ENCODE measurements at places on chromosomes 2 and 18.

- no peak for DNase-seq
Measured at GRCh38 chr2:232581725-232582124, 31.2 kb downstream of the EIF4E2 start.

DNA sequence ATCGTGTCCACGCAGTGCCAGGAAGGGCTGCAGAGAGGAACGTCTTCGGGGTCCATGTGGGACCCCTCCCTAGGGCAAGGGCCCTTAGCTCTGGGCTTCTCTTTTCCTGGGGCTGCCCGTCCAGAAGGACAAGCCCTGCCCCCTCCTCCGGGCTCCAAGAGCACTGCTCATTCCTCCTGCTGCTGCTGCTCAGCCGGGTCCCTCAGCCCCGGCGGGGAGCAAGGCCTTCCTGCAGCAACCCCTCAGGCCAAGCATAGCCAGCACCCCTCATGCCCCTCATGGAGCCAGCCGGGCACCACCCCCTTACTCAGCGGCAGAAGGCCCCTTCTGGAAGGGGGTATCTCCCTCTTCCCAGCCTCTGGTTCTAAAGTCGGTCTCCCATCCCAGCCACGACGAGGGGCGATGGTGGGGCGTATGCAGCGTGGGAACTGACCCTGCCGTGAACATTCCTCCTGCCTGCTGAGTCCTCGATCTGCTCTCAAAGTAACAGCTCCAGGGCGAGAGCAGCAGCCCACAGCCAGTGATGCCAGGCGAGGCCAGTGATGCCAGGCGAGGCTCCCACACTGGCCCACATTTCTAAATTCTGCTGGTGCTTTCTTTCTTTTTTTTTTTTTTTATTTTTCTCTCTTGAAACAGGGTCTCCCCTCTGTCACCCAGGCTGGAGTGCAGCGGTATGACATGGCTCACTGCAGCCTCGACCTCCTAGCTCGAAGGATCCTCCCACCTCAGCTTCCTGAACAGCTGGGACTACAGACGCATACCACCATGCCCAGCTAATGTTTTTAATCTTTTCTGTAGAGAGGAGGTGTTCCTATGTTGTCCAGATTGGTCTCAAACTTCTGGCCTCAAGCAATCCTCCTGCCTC lies 99.7 kb downstream of the HDAC4 start:
- DNase-seq = no peak

DNA sequence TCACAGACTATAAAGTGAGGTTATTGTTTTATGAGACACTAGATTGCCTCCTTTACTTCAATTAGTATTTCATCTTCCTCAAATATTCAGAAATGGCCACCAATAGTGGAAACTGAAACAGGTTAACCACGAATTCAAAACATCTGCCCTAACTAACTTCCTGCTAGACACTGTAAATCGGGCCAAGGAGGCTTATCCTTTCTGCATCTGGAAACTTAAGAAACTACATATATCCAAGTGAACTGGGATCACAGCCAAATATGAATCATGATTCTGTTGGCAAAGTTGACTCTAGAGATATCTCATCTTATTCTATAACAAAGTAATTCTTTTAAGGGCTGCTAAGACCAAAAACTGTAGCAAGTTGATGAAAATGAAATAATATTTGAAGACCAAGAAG lies 136.6 kb upstream of the ZC3H15 start:
- no peak for DNase-seq

GRCh38 chr2:5657231-5657630 lies 35.0 kb upstream of the SOX11 start:
- DNase-seq = no peak

- DNase-seq = no peak
Measured at GRCh38 chr2:204726831-204727230, 181.6 kb downstream of the PARD3B start.

GRCh38 chr2:238875471-238876231 lies 27.8 kb downstream of the TWIST2 start:
- no peak for DNase-seq

DNA sequence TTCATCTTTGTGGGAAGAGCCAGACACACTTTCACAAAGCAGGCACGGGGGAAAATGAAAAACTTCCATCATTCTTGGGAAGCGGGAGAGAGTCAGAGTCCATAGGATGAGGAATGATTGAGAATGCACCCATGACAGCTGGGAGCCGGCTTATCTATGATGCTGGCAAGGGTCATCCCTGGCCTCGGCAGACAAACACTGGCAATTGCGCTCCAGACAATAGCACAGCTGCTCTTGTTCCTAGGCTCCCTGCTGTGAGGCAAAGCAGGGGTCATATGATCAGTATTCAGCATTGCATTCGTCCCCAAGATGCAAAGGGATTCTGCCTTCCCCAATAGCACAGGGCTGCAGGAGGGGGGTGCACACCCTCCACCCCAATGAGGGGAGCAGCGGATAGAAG lies 33.0 kb downstream of the CYRIA start:
- DNase-seq = no peak

- no peak for DNase-seq
Measured at GRCh38 chr2:147718831-147719230, 126.0 kb upstream of the ACVR2A start.

DNA sequence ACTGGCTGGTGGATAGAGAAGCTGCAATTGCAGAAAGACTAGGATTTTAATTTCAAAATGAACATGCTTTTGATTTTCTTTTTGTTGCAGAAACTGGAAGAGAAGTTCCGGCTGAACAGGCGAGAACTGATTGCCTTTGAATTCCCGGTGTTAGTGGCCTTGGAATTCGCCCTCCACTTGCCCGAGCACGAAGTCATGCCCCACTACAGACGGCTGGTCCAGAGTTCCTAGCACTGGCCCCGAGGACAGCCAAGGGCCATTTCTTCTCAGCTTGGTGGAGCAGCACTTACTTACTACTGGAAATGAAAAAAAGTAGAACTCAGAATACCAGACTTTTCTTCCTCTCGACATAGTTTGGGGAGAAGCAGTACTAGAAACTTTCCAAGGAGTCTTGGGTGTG lies 121.9 kb downstream of the CABLES1 start:
- no peak for DNase-seq
